NCI-H2107 (cell line): ENCODE measurements at places on chromosomes 12 and 14.

- no peak for DNase-seq
These were observed 13.9 kb upstream of the PCED1B start for GRCh38 chr12:47065546-47065945.

- DNase-seq = no peak
These were observed 49.1 kb downstream of the CYP46A1 start for GRCh38 chr14:99733211-99733539.

DNA sequence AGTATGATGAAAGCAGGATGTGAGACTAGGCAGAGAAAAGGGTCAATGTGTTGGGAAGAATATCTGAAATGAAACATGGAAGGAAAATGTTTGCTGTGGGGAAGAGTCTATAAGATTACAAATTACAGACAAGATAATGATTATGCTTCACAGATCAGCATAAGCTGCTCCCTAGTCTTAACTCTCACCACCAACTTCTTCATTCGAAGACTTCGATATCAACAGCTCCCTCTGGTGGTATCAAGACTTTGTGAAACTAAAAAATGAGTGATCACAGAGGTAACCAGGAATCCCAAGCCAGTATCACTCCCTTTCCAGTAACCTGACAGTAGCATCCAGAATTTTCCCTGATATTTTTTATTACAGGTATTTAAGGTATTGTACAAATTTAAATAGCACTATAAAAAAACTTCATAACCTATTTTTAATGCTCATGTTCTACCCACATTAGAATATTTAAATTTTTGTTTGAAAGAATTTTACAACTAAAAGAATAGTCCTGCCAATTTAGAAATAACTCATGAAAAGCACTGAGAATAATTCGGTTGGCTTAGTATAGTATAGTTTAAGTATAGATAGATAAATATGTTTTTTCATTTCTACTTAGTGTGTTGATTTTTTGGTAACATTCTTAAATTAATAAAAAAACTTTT is 84.4 kb downstream of the C2CD5 start:
- DNase-seq = no peak

DNA sequence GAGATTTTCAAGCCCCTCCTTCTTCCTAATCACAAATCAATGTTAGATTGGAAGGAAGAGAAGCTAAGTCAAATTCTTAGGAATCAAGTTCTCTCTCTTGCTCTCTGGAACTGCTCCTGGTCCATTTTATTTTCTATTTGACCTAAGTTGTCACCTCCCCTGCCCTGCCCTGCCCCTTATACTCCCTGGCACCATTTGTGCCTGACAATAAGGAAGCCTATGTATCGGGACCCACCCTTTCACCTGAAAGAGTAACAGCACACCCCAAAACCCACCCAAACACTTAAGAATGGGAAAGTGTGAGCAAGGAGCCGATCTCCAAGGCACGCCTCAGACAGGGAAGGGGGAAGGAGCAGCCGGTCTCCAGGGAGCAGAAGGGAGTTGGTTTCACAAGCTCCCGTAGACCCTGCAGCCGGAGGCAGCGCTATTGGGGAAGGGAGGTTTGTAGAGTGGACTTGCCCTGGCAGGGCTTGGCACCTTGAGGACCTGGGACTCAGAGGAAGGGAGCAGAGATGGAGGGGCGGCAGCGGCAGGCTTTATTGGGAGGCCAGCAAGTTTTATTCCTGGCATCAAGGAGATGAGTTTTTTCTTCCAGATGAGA is 1.6 kb downstream of the LRRC74A start:
- no peak for DNase-seq
